Stimulated activated CD8-positive, alpha-beta memory T cell treated with anti-CD3 and anti-CD28 coated beads, Interleukin-7, amount 100 ng/mL, for 4 hours (primary cell): ENCODE measurements at places on chromosomes 1 and 21.

GRCh38 chr1:24255226-24255625, 63.9 kb upstream of the GRHL3 start:
- DNase-seq, result no peak

- no peak for DNase-seq
Measured at GRCh38 chr1:48003741-48004531, 6.8 kb upstream of the TRABD2B start.

GRCh38 chr1:53616927-53617326, 122.0 kb downstream of the GLIS1 start:
- DNase-seq, result no peak

GRCh38 chr1:155077758-155078445, 735 bp upstream of the EFNA3 start:
- no peak for DNase-seq
